ENCODE measurements at places on chromosomes 2 and 18.

- DNase-seq = peak; percentile 61
Measured at GRCh38 chr2:69943843-69944525, 17.4 kb downstream of the ASPRV1 start.

GRCh38 chr18:79866889-79867574 lies 69.3 kb downstream of the KCNG2 start:
- DNase-seq = no peak

DNA sequence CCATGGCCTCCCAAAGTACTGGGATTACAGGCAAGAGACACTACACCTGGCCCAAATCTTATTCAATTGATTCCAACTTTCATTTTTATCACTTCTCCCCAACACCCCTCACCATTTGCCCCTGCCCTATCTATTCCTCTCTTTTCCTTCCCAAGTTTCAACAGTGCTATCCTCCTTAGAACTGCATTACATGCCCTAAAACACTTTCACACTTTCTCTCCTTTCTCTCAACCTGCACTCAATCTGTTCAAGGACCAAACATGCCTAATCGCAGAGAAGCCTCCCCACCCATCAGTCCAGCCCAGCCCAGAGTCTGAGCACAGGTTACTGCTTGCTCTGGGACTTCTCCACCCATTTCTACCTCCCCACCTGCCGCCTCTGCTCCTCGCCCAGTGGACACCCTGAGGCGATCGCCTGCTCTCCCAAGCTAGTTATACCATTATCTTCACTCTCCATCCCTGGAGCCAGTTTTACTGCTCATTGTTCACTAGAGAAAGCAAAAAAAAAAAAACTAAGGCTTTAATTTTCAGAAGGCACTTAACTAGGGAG lies 23.7 kb upstream of the DSG1 start:
- DNase-seq = no peak

DNA sequence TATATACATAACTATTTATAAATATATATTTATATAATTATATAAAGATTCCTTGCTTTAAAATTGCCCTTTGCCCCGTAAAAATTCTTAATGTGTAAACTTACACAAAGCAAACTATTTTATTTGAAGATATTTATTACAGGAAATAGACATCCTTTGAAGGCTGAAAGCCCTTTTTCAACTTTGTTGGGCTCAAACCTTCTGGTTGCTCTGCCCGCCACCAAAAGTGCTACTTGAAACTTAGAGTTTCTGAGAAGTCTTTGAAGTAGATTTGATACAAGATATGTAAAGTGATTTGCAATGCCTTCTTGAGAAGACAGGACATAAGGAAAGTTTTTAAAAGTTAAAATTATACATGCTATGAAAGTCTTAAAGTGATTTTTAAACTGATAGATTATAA lies 36.6 kb upstream of the METAP1D start:
- no peak for DNase-seq

GRCh38 chr2:237345891-237346640 lies 67.9 kb downstream of the COL6A3 start:
- no peak for DNase-seq
